Lower lobe of right lung (tissue), 2 donors: ENCODE measurements at places on chromosomes 2 and 18.

DNA sequence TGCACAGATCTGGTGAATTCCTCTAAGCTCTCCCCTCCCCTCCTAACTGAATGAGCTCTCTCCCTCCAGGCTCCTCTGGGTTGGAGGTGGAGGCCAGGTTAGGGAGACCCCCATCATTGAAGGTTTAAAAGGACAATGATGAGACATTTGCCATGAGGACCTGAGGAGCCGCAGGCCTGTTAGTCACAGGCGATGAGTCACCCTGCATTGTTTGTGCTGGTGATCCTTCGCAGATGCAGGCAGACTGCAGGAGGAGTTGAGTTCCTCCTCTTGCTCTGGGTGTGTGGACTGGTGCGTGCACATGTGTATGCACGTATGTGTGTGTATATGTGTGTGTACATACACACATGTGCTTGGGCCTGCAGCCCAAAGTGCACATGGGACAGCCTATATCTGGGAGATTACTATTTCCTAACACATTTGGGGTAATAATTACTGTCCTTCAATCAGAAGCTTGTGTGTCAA, 42.0 kb downstream of the MCFD2 start:
- no peak for DNase-seq

- no peak for DNase-seq
These were observed 352.5 kb upstream of the EPHA4 start for GRCh38 chr2:221924576-221924975.

- DNase-seq = no peak
These were observed 102.6 kb downstream of the PTPN4 start for GRCh38 chr2:119862127-119862889.

DNA sequence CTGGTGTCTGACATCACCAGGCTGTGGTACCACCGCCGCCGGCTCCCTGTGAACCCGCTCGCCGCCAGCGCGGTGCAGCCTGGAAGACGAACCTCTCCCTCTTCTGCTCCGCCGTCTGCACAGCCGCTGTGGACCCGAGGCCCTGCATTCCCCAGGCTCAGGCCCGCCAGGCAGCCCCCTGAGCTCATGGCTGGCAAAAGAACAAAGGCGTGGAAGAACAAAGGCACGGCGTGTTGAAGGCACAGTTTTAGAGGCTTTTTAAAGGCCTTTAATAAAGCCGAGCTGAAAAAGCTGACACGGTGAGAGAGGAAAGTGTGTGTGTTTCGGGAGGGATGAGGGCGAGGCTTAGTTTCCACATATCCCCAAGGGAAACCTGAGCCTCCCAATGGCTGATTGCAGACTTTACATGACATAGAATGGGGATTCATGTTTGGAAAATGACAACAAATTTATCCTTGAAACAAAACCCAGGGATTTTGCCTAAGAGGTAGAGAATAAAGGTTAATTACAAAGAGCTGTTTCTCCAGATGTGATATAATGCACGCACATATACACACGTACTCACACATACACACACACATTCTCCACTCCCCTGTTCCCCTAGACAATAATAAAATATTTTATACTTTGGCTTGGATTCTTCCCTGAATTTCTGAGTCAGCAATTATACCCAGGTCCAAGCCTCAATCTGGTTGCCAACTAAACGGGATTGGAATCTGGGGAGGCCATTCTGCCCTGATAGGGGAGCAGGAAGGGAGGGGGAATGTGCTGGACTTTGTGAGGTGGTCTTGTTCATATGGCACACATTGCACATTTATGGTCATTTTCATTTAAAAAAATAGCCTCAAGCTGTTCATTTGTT, 39.7 kb downstream of the RFX8 start:
- DNase-seq = no peak
